ENCODE measurements at places on chromosomes 6 and 20.
A peak's percentile ranks its signal among the peaks of the same experiment; 100 is the strongest.

- DNase-seq: no peak
These were observed 98.2 kb downstream of the SMOC2 start for GRCh38 chr6:168538892-168539811.

DNA sequence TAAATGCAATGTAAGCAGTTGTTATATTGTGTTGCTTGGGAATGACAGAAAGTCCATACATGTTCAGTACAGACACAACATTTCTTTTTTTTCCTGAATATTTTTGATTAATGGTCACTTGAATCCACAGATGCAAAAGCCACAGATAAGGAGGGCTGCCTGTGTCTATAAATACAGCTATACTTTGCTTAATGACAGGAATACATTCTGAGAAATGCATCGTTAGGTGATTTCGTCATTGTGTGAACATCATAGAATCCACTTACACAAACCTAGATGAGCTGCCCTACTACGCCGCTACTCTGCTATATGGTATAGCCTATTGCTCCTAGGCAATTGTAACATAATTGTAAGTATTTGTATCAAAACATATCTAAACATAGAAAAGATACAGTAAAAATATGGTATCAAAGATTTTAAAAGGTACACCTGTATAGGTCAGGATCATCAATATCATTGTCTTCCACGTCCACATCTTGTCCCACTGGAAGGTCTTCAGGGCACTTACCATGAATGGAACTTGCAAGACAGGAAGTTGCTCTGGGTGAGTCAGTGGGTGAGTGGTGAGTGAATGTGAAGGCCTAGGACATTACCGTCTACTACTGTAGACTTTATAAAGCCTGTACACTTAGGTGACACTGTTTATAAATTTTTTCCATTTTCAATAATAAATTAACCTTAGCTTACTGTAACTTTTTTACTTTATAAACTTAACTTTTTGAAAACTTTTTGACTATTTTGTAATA, 27.9 kb upstream of the POPDC3 start:
- DNase-seq: no peak

GRCh38 chr20:36390719-36391415, 84.7 kb downstream of the DLGAP4 start:
- no peak for DNase-seq

DNA sequence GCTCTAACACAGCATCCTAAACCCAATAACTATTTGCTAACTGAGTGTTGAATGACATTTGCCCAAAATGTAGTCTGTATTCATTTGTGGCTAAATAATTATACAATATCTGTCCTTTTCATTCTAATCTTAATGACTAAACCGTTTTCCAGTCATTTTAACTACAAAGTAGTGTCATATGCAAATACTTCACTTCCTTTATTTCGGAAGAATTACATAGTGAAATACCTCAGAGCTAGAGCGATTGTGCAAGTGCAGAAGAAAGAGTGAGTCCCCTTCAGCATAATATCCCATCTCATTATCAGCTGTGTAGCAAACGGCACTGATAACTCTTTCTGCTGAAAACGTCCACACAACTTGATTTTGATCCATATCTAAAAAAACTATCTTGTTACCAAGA, 66.2 kb downstream of the ROS1 start:
- DNase-seq: no peak

DNA sequence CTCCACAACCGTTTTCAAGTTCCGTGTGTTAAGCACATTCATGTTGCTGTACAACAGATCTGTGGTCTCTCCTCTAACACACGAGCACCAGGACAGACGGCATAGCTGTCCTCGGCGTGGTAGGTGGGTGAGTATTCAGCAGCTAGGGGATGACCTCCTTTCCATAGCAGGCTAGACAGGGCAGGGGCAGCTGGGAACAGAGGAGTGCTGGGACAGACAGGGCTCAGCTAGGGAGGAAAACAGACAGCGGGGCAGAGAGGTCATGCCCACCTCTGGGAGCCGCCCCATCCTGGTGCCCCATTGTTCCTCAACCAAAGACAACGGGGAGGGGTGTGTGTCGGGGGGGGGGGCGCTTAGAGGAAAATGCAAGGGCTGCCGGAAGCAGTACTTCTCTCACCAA, 271.5 kb upstream of the FOXQ1 start:
- no peak for DNase-seq

DNA sequence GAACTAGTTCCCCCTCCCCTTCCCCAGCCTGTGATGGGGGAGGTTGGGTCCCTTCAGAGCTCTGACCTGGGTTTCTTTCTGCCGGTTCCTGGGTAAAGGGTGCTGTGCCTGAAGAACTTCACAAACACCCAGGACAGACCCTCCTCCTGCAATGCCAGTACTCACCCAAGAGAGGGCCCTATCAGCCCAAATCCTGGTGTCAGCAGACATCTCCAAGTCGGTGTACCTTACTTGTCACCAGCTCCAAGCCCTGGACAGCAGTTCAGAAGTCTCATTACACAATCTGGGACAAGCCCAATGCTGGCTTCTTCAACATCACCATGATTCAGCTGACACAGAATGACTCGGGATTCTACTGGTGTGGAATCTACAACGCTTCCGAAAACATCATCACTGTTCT, 467 bp downstream of the TREML4 start:
- DNase-seq: no peak

GRCh38 chr6:126267626-126268025, 72.3 kb upstream of the CENPW start:
- no peak for DNase-seq

DNA sequence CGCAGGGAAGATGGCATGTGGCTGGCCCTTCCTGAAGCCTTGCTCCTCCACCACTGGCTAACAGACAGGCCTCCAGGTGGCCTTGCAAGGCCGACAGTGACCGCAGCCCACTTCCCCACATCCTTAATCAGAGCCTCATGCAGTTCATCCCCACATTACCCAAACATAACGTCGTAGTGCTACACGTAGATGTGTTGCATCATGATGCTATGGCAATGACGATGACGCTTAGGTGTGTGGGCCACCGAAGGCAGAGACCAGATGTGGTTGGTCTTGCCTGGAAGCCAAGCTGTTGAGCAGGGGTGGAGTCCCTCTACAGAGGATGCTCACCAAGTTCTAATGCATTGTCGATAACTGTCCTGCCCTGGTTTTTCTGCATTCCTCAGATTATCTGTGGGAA, 5.6 kb downstream of the CD93 start:
- DNase-seq: no peak

DNA sequence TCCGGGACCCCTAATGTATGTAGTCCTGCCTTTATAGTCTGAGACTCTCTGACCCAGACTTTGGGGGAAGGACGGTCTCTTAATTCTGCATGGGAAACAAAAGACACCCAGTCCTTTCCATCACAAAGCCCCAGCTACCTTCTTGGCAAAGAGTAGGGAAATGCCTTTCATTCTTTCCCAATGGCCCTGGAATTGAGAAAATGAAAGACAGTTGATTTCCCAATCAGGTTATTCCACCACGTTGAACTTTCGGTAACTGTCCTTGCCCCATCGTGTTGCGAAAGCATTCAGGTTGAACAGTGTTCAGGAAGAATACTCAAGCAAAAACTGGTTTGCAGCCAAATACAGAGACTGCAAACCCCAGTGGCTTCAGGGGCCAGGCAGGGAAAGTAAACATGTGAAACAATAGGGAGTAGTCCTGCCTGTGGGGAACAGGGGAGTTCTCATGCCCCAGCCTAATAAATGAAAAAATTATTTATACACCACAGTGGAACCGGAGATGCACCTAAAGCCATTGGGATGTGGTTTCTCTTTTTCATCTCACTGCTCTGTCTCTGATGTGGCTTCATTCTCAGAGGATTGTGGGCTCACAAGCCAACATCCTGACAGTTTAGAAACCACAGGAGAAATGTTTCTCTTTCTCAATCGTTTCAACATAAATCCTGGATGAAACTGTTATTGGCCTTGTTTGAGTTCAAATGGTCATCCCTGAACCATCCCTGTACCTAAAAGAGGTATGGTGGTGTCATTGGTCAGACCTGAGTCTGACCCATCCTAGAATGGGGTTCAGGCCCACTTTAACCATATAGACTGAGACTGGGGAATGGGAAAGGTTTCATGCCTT, 44.2 kb upstream of the SLC9A8 start:
- DNase-seq: no peak

- no peak for DNase-seq
These were observed 158.5 kb downstream of the SYNDIG1 start for GRCh38 chr20:24627926-24628325.

GRCh38 chr6:139533573-139534471, 159.4 kb upstream of the CITED2 start:
- no peak for DNase-seq

DNA sequence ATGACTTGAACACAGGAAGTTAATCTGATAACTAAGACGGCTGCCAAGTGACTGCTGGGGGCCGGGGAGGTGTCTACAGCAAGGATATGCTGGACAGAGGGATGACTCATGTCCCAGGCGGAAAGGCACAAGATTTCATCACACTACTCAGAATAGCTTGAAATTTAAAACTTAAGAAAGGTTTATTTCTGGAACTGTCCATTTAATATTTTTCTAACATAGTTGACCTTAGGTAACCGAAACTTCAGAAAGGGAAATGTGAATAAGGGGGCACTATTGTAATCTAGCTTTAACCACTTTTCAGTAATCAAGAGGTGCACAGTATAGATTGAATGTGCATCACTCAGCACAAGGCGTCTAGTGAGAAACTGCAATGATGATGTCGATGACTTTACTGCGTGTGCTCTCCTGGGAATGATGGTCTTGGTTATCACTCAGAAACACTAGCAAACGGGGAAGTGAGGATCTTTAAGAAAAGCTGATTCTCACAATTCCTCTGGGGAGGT, 171.5 kb downstream of the QKI start:
- no peak for DNase-seq

- no peak for DNase-seq
These were observed 93.2 kb downstream of the PRSS35 start for GRCh38 chr6:83605517-83605916.

DNA sequence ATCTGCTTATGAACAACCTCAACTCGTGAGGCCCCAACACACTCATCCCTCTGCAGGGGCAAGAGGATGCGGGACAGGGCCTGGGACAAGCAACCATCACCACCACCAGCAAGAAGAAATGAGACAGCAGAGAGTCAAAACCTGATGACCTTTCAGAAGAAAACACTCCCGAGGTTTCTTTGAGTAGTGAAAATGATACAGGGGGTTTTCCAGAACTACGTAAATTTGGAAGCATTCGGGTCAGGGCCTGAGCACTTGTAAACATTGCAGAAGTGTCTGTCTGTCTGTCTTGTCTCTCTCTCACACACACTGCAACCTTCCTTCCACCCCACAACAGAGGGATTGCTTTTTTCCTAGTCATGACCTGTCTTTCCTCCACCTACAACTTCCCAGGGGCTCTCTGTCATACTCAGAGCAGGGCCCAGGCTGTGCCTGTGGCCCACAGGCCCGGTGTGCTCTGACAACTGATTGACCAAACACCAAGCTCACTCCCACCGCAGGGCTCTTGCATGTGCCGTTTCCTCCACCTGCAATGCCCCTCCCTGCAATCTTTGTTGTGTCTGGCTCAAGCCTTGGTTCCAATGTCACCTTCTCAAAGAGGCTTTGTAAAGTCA, 90.9 kb downstream of the BMP7 start:
- DNase-seq: no peak

DNA sequence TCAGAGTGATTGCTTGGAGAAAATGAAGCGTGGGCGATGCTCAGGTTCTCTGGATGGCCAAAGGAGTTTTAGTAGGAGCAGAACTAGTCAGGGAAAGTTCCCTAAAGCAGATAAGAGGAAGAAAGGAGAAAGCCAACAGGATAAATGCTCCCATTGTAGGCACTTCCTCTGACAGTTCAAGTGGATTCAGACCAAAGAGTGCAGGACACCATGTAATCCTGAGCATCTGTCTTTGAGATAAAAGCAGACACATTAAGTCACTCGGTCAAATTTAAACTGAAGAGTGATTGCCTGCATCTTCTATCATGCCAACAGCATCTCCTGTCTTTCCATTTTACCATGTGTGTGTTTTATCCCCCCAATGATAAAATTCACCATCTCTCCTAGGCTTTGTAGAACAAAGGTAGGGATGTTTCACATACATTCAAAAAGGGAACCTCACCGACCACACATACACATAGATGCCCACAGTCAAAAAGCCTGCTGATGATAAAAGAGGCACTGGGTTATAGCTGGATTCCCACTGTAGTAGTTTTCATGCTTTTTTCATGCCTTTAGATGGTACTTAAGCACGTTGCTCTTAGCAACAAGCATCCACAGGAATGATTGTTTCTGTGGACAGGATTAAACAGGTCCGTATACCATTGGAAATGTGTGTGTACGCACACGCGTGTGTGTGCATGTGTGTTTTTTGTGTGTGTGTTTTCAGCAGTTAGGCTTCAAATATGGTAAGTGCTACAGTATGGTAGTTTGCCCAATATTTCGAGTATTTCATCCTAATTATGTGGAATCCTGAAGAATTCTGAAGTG, 7.0 kb downstream of the GRIK2 start:
- no peak for DNase-seq

- no peak for DNase-seq
These were observed 23.5 kb upstream of the PAX1 start for GRCh38 chr20:21681922-21682318.

GRCh38 chr20:62590309-62591121, 51.8 kb upstream of the SLCO4A1 start:
- no peak for DNase-seq

GRCh38 chr20:46196990-46197389, 78.9 kb downstream of the CD40 start:
- no peak for DNase-seq

DNA sequence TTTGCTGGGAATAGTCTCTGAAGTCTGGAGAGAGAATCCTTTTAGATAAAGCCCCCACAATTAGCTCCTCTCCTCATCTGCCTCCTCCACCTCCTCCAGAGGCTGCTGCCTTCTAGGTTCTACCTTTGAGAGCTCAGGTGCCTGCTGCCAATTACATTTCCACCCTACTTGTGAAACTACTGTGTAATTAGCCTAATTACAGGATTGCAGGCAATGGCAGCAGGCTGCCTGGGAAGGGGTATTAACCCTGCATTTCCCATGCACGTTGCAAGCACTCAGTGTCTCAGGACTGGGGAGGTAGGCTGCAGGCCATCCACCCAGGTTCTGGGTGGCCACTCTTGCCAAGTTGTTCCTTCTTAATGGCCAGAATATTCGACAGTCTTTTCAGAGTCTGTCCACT, 215.6 kb upstream of the ZNF217 start:
- no peak for DNase-seq

- peak; percentile 43 for DNase-seq
These were observed 39.6 kb upstream of the PRELID3B start for GRCh38 chr20:59082077-59082740.

- DNase-seq: no peak
These were observed 32.7 kb upstream of the PROKR2 start for GRCh38 chr20:5349448-5349847.

Data from CD8-positive, alpha-beta T cell (primary cell).